Dermis blood vessel endothelial cell (primary cell): ENCODE measurements at places on chromosomes 16 and 17. TPM values are rescaled to one million over a fixed set of nuclear protein-coding genes. Genes with fewer than 3 reads are reported as not detected.
A peak's percentile ranks its signal among the peaks of the same experiment; 100 is the strongest.

ZACN gene
- total RNA-seq = not detected in 2 replicates

TBC1D3C gene
- 0.56 TPM in 1 of 2 replicates, not detected in the other for total RNA-seq

GRCh38 chr16:85554889-85555718, 58.0 kb upstream of the GSE1 start:
- DNase-seq = peak; percentile 64

DNA sequence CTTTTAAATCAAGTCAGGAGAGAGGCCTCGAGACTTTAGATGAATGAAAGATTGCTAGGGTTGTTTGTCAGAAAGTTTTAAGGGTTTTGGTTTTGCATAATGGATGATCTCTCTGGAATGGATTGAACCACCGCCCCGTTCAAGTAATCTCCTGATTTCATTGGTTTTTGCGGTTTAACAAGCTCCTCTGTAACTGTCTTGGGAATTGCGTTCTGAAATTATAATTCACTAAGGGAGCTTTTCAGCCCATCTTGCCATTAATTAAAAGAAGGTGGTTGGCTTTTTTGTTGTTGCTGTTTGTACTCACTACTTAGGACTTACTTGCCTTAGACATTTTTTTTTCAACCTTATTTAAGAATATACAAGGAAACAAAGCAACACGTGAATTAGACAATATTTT, 8.8 kb downstream of the HS3ST4 start:
- DNase-seq = no peak

GRCh38 chr17:45222996-45223538, 1.4 kb downstream of the FMNL1 start:
- no peak for DNase-seq

SULT1A3 gene
- 2.6 and 7.1 TPM in 2 replicates for total RNA-seq

MPP2 gene
- total RNA-seq = 0.34 and 0.84 TPM in 2 replicates

DNA sequence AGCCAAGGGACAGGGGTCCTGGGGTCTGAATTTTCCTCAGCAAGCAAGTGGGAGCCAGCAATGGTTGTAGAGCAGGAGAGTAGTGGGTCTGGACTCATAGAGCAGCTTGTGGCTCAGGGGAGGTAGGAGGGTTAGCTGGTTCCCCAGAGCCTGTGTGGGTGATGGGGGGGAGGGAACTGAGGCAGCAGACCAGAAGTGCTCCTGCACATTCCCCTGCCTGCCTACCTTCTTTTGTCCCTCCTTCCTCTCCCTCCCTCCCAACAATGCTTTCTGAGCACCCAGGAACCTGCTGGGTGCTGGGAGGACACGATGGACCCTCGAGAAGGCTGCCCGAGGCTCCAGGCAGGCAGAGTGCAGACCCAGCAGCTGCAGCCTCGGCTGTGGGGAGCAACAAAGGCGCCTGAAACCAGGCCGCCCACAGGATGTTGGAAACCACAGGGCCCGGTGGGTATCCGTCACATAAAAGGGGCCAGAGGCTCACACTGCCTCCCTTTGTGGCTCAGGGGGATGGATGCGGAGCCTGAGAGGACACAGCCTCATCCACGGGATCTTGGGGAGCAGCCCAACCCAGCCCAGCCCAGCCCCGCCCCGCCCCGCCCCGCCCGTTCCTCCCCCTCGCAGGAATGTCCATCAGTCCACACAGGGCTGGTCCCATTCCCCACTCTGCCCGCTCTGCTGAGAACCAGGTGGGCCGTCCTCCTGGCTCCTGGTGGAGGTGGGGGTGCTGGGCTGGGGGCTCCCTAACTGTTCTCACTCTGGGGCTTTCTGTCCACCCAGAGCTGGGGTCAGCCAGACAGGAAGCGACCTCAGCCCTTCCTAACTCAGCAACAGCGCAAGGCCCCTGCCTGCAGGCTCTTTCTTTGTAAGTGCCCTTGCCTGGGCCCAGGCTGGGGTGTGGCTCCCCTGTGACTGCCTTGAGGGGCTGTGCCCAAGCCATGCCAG, 1.7 kb upstream of the NLRC3 start:
- peak; percentile 27 for DNase-seq

CHMP1A gene
- total RNA-seq = 117 and 139 TPM in 2 replicates

GRCh38 chr16:4814046-4814445, 11.6 kb upstream of the ROGDI start:
- no peak for DNase-seq

DNA sequence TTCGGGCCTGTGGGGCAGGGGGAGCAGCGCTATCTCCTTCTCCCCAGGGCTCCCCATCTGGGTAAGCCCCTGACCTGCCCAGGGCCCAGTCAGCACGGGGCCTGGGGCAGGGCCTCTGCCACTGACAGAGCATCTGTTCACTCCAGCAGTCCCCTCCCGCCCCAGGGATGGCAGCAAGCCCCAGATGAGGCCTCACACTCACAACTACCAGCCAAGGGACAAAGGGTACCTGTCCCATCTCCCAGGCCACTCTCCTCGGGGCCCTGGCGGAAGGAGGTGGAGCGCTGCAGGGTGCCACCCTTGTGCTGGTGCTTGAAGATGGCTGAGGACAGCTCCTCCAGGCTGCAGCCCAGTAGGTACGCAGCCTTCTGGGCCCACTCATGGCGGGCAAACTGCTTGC, 64.8 kb downstream of the MYO18A start:
- DNase-seq = no peak

GPRC5B gene
- total RNA-seq = 75.1 and 80.5 TPM in 2 replicates

NOG gene
- 0.23 and 1.2 TPM in 2 replicates for total RNA-seq

DNA sequence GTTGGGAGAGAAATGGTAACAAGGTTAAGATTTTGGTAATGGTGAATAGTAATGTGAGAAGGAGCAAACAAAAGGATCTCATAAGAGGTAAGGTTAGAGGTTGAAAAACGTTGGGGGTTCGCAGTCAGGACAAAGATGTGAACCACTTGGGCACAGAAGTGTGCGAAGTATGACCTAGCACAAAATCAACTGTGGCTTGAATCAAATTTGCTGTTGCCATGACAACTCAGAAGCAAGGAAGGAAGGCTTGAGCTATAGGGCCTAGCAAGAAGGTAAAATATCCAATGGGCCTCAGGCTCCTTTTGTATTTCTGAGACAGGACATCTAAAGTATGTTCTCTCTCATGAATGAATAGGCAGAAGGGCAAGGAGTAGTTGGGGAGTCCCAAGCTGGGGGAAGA, 24.5 kb upstream of the TEKT1 start:
- DNase-seq = no peak

GRCh38 chr16:87490096-87490798, 2.6 kb downstream of the ZCCHC14 start:
- no peak for DNase-seq

DNA sequence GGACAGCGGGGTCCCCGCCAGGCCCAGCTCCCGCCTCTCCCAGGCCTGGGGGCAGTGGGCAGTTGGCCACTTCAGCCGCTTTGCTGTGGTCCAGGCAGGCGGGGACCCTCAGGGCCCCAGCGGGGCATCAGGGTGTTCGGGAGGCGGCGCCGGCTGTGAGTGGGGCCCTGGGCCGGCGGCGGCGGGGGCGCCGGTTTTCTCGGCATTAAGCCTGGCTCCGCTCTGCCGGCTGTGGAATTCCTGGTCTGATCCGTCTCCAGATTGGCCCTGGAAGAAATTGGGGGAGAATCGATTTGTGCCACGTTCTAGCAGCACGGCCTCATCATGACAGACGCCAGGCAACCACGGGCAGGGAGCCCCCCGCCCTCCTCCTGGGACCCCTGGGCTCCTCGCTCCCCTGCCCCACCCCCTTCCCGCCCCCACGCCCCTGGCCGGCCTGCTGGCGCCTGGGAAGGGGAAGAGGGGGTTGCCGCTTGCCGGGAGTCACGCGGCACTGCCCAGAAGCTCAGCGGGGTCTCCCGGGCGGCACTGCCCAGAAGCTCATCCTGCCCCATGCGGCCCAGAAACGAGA, 28.6 kb upstream of the SSTR5 start:
- no peak for DNase-seq

GRCh38 chr17:43312011-43312410, 78.2 kb upstream of the RNU2-1 start:
- DNase-seq = no peak

P2RX5 gene
- total RNA-seq = 0.23 and 0.51 TPM in 2 replicates

ARL17B gene
- total RNA-seq = 12.7 and 13.1 TPM in 2 replicates

APPBP2 gene
- 42.0 and 57.4 TPM in 2 replicates for total RNA-seq

DNA sequence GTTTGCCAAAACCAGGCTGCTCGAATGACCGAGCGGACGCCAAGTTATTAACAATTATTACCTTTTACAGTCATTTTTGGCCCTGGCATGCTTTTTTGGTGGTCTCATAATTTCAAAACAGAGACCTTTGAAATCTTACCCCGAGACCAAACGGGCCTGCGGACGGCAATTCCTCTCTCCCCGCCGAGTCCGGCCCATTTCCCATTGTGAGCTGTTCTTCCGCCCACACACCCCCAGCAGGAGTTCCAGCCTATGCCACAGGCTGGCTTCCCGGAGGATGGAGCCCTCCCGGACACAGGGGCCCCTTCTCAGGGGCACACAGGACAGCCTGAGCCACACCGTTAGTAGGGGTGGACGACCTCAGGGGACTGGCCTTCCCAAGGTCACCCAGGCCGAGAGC, 130.7 kb downstream of the C16orf95 start:
- DNase-seq = peak; percentile 64

GRCh38 chr17:49343273-49343672, 18.8 kb downstream of the ZNF652 start:
- peak; percentile 31 for DNase-seq

DNA sequence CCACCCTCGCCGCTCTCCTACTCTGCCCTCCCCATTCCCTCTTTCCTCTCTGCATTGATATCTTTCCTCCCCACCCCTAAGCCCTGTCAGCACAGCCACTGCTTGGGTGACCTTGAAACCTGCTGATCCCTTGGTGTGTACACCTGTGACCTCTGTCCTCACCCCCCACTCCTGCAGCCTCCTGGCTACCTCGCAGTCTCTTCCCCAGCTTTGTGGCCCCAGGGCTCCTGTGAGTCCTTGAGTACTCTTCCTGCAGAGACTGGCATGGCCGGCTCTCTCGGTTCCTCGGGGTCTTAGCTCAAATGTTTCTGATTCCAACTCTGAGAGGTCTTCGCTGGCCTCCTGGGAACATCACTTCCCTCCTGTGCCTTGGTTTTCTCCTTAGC, 31.7 kb downstream of the ADCY7 start:
- no peak for DNase-seq

SPOP gene
- 127 and 144 TPM in 2 replicates for total RNA-seq

CA5A gene
- not detected in 2 replicates for total RNA-seq

MT1B gene
- total RNA-seq = not detected in 2 replicates

- DNase-seq = peak; percentile 38
Observed at GRCh38 chr16:16100631-16101030, 122.7 kb downstream of the ABCC6 start.
